ENCODE measurements at places on chromosomes 13 and 19. TPM values are rescaled to one million over a fixed set of nuclear protein-coding genes. Genes with fewer than 3 reads are reported as not detected.

DNA sequence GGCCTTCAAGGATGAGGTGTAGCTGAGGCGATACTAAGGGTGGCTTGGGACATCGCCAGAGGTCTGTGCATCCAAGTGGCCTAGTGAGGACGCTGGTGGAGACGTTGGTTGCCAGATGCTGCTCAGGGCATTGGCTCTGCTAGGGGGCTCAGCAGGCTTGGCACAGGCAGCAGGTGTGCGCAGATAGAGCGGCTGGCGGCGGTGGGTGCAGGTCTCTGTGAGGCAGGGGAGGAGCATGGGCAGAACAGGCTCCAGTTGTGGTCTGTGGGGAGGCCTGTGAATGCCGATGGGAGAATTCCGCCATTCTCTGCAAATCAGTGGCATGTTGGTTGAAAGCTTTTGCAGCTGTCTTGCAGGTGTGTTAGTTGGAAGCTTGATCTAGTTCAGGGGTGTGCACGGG is 21.2 kb downstream of the PRAM1 start:
- no peak for DNase-seq

- DNase-seq, result no peak
Measured at GRCh38 chr13:95652821-95653220, 8.3 kb upstream of the DZIP1 start.

- no peak for DNase-seq
Measured at GRCh38 chr13:21576426-21576825, 27.5 kb downstream of the MICU2 start.

DNA sequence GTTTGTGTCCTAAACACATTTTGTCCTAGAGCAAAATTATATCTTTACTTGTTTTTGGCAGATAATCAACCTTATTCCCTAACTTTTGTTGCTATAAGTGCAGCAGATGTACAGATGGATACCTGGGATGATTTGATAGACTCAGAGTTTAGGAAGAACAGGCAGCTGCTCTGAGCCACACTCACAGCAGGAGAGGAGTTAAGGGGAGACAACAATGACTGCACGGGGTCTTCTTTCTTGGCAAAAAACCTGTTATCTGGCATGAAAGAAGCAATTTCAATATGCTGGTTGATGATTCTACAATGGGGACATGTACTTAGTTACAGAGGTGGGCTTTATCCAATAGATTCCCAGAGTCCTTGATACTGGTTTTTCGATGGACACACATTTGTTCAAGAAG is 258.9 kb upstream of the PCDH9 start:
- no peak for DNase-seq

GRCh38 chr19:3284759-3285646 is 60.5 kb downstream of the CELF5 start:
- DNase-seq, result peak; percentile 43

DNA sequence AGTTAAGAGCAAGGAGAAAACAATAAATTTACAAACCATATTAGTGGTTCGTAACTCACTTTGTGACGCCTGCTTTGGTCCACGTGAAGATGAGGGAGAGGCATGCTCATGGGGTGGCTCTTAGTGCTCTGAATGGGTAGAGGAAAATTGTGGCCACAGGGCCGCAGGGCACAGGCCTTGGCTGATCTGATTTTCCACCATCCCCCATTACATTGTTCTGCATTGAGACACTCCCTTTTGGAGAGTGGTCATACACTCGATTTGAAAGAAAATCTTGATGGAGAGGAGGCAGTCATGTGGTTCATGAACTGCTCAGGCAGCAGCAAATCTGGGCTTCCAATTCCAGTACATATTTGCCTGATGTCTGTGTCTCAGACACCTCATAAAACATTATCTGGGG is 815.2 kb downstream of the UQCRFS1 start:
- DNase-seq, result no peak

DNA sequence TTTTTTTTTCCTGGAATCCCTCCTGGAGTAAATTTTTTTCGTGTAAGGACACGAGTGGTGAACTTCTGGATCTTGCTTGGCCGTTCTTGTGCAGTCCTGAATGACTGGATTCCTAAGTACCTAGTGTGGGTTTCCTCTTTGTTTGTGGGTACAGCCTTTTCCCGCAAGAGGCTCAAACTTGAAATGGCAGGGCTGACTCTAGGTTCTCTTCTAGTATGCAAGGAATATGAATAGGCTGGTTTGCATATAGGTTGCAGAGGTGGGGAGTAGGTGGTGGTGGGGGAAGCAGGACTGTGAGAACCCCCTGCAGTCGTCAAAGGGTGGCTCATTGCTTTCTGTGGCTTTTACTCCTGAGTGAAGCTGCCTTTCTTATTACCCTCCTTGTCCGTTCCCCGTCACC is 13.6 kb downstream of the UBAC2 start:
- DNase-seq, result no peak

DNA sequence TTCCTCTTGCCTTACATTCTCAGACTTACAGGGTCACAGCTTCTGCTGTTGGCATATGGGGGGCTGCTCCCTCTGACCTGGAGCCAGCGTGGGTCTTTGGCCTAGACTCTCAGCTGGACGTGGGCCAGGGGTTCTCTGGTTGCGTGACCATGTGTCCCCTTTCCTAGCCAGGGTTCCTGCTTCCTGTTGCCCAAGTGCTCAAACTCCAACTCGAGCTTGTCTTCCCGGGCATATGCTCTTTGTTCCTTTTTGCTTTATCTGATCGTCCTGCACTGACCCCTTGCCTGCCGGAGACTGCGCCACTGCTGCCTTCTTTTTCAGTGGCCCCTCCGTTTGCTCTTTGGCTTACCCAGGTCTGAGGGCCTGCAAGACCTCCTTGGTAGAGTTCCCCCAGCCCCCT is 25.3 kb upstream of the GPR183 start:
- DNase-seq, result no peak

- DNase-seq, result no peak
Measured at GRCh38 chr19:4712771-4713170, 10.9 kb downstream of the DPP9 start.

DNA sequence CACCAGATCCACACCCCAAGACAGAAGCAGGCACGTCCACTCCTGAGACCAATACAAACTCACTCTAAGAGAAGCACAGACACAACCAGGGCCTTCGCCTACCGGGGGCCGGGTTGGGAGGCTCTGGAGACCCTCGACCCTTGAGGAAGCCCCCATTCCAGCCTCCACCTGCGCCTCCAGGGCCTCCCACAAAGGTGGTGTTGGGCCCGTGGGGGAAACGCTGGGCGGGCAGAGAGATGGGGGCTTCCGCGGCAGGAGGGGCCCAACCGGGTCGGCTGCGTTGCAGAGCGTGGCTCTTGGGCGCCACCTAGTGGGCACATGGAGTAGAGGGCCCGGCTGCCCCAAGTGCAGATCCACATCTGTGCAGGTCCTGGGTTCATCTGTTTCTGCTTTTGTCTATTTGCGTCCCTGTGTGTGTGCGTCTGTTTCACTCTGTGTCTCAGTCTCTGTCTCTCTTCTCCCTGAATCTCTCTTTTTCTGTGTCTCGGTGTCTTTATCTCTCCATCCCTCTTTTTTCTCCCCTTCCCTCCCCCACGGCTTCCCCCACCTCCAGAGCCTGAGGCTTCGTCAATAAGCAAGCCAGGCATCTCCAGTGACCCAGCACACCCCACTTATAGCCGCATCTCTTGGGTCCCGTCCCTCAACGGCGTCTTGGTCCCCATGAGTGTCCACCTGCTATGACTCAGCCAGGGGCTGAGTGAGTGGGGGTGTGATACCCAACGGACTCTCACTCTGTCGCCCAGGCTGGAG is 10.5 kb upstream of the TINCR start:
- no peak for DNase-seq

DNA sequence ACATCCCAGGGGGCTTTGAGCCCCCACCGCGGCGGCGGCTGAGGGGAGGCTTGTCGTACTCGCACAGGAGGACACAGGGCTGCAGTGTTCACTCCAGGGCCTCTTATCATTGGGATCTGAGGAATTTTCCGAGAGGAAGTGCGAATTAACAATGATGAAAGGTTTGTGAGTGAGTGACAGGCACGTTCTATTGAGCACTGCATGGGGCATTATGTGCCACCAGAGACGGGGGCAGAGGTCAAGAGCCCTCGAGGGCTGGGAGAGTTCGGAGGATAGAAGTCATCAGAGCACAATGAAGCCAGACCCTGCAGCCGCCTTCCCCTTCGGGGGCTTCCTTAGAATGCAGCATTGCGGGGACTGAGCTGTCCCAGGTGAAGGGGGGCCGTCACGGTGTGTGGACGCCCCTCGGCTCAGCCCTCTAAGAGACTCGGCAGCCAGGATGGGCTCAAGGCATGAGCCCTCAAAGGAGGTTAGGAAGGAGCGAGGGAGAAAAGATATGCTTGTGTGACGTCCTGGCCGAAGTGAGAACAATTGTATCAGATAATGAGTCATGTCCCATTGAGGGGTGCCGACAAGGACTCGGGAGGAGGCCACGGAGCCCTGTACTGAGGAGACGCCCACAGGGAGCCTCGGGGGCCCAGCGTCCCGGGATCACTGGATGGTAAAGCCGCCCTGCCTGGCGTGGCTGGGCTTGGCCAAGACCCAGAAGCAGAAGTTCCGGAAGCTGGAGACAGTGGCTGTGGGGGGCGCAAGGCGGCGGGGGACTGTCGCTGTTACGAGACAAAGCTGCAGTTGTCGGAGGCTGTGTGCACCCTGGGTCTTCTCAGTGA is 53.9 kb downstream of the MCF2L start:
- DNase-seq, result no peak

DNA sequence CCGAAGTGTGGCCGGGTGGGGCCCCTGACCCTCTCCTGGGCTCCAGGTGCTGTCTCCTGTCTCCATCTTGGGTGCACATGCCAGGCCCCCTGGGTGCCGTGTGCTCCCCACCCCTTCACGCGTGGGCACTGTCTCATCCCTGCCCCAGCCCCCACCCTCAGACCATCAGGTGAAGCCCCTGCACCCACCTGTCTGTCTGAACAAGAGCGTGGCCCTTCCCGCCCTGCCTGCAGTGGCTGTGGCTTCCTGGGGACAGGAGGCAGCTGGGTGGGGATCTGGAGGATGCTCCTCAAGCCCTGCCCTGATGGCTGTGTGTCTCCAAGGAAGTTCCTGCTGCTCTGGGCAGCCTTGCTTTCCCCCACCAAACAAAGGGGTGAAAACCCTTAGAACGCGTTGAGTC is 2.2 kb downstream of the PRR22 start:
- no peak for DNase-seq

GRCh38 chr13:82147526-82147925 is 1734.7 kb downstream of the SLITRK1 start:
- DNase-seq, result no peak

DNA sequence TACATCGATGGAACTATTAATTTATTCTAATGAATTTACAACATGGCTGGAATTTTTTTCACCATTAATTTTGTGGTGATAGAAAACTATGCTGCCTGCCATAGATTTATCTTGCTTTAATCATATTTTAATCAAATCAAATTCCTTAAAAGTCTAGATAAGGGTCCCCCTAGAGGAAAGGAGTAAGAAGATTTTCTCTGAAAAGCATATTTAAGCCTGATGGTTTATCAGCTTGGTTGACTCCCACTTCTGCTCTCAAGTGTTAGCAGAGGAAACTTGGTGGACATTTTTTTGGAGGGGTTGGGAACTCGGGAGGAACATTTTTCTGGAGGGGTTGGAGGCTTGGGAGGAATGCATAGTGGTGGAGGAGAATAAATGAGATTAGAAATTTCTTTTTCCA is 253.3 kb downstream of the KCNRG start:
- no peak for DNase-seq

Gene PTH2
- total RNA-seq, result not detected

Gene FAM174C
- total RNA-seq, result 56.4 TPM

Gene SIGLEC6
- total RNA-seq, result 0.38 TPM

Gene HIPK4
- not detected for total RNA-seq

Gene SIGLEC5
- 0.19 TPM for total RNA-seq

Gene PLEKHJ1
- 67.5 TPM for total RNA-seq

Gene ZNF416
- total RNA-seq, result 6.0 TPM
